Fibroblast of lung (primary cell): ENCODE measurements at places on chromosomes 6 and 20. TPM values are rescaled to one million over a fixed set of nuclear protein-coding genes. Genes with fewer than 3 reads are reported as not detected.

- peak; percentile 84 for DNase-seq
Measured at GRCh38 chr6:129753422-129753821, 43.4 kb upstream of the ARHGAP18 start.

GRCh38 chr20:18284805-18285533 lies 3.4 kb upstream of the ZNF133 start:
- peak; percentile 37 for DNase-seq

GRCh38 chr6:34580707-34581560 lies 24.8 kb upstream of the SPDEF start:
- peak; percentile 50 for DNase-seq

DNA sequence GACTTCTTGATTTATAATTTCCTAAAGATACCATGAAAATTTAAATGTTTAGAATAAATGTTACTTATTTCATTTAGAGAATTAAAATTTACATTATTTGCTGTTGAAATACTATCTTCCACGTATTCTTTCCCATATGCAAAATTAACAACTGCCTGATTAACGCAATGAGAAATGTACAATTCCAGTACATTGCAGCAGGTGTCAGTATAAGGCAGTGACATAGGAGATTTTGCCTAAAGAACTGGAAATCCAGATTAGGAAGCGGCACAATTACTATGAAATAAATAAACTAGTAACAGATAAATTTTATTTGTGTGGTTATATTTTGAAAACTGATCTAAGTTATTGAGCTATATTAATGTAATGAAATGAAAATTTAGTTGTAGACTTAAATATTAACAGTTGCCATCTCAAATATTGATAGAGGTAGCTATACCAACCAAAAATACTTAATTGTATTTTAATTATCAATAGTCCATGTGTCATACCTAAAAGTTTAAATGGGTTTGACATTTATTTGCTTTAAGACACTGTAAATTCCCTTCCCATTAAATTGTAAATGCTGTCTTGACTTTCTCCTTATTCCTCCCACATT lies 300.2 kb downstream of the UTRN start:
- DNase-seq, result peak; percentile 71

DNA sequence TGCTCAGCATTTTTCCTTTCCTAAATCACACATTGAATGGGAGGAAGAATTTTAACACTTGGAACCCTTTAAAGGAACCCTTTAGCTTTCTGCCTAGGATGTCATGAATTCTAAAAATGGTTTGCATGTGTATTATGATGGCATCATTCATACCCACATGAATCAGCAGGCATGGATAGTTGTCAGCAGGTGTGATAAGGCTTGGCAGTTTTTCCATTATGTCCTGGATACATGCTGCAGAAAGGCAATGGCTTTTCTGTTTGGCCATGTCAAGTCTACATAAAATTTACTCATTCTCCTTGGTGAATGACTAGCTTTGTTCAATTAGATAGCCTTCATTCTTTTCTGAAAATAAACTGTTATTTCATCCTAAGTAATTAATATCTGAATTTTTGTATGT lies 353.7 kb downstream of the GRIK2 start:
- no peak for DNase-seq

GRCh38 chr6:121497970-121498375 lies 62.5 kb downstream of the GJA1 start:
- DNase-seq, result peak; percentile 45

DNA sequence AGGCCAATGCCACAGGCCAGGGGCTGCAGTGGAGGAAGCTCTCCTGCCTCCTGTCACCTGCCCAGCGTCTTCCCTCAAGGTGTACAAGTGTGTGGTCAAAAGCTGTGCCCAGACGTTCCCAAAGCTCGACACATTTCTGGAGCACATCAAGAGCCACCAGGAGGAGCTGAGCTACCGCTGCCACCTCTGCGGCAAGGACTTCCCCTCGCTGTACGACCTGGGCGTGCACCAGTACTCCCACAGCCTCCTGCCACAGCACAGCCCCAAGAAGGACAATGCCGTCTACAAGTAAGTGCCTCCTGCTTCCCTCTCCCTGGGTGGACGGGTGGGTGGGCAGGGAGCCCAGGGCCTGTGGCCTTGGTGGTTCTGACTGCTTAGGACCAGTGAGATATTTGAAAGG lies 38.2 kb downstream of the ZNF341 start:
- DNase-seq, result no peak

- DNase-seq, result no peak
Measured at GRCh38 chr20:45991616-45992015, 17.1 kb upstream of the MMP9 start.

DNA sequence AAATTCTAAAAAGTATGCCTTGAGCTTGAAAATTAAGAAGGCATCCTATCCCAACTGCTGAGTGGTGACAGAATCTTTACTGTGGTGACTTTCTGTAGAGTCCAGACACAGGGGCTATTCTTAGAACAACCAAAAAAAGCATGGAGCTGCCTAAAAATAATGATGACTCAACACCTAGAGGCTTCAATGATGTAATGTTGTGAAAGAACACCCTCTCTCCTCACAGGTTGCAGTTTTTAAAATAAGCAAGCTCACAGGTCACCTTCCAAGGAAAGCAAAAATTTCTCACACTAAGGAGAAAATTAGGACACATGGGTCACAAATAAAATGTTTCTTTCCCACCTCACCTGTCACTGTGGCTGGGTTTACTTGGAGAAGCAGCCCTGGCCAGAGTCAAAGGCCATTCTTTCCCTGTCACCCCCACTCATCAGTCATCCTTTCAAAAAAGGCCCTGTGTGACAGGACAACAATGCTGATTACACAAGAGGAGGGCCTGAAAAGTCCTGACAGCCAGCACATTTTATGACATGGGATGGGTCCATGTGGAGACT lies 53.5 kb downstream of the RCAN2 start:
- peak; percentile 55 for DNase-seq

DNA sequence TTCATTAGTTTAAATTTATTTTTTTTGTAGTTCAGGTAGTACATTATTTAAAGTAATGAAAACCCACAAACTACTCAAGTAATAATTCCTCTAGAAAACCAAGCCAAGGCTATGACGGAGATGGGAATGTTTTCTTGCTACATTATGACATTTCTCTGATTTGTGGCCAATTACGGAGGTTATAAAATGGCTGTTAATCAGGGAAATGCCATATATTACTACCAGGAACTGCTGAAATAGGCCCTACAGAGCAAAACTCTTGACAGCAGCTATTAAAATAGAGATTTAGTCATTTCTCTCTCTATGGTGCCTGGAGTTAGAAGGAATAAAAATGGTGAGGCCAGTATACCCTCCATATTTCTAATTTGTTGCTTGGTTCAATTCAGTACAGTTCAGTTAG lies 280.0 kb downstream of the ARHGAP18 start:
- DNase-seq, result no peak

GRCh38 chr6:101811108-101811507 lies 417.6 kb downstream of the GRIK2 start:
- DNase-seq, result no peak

DNA sequence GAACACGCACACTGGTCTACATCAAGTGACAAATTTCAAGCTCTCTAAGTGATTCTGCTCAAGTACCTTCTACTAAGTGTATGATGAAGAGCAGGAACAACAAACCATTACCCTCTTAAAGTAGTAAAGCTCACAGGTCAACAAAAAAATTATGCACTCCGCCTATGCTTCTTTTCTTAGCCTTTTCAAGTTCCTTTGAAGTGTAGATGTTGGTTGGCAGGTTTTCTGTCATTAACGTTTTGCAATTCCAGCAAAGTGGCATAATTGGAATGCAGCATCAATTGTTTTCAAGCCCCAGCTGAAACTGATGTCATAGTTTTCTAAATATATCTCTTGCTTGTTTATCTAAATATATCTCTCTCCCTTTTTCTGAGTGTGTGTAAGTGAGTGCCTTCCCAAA lies 396.9 kb upstream of the EYS start:
- no peak for DNase-seq

GRCh38 chr20:6692566-6693173 lies 74.8 kb upstream of the BMP2 start:
- peak; percentile 64 for DNase-seq

GRCh38 chr6:160102399-160102798 lies 19.2 kb upstream of the SLC22A1 start:
- no peak for DNase-seq

- no peak for DNase-seq
Measured at GRCh38 chr20:33261465-33261864, 21.5 kb upstream of the BPIFB1 start.

- no peak for DNase-seq
Measured at GRCh38 chr6:164166996-164167395, 752.5 kb downstream of the QKI start.

GRCh38 chr6:36599791-36600209 lies 5.6 kb downstream of the SRSF3 start:
- peak; percentile 65 for DNase-seq

Gene PLAGL1
- 8.0 and 11.4 TPM in 2 replicates for total RNA-seq

Gene FAM229B
- 10.0 and 20.3 TPM in 2 replicates for total RNA-seq

Gene ENPP3
- total RNA-seq, result 0.17 and 0.26 TPM in 2 replicates

Gene ENPP1
- total RNA-seq, result 13.1 and 85.4 TPM in 2 replicates

Gene MATN4
- total RNA-seq, result under 0.01 TPM in 2 replicates

Gene DOK5
- 16.9 and 19.2 TPM in 2 replicates for total RNA-seq

Gene TBX18
- 0.33 and 0.77 TPM in 2 replicates for total RNA-seq
